ENCODE measurements at places on chromosomes 7 and 10.

GRCh38 chr7:45108863-45109262, 2.6 kb downstream of the TBRG4 start:
- no peak for DNase-seq

DNA sequence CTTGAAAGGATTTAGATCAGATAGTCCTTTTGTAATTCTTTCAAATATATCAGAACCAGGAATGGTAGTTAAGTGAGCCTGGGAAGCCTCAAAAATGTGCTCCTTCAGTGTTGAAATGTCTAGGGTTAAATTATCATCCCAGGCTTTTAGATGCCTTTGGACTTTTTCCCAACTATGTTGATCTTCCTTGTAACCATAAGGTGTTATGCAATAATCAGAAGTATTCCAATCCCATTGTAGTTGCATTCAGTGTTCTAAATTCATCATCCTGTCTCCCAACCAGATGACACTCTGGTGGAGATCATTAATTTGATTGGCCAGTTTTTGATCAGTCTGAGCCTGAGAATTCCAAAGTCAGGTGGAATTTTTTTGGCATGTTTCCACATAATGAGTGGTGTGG, 35.1 kb upstream of the AKR1C2 start:
- DNase-seq = no peak

GRCh38 chr7:85290269-85290668, 103.4 kb upstream of the SEMA3D start:
- no peak for DNase-seq

DNA sequence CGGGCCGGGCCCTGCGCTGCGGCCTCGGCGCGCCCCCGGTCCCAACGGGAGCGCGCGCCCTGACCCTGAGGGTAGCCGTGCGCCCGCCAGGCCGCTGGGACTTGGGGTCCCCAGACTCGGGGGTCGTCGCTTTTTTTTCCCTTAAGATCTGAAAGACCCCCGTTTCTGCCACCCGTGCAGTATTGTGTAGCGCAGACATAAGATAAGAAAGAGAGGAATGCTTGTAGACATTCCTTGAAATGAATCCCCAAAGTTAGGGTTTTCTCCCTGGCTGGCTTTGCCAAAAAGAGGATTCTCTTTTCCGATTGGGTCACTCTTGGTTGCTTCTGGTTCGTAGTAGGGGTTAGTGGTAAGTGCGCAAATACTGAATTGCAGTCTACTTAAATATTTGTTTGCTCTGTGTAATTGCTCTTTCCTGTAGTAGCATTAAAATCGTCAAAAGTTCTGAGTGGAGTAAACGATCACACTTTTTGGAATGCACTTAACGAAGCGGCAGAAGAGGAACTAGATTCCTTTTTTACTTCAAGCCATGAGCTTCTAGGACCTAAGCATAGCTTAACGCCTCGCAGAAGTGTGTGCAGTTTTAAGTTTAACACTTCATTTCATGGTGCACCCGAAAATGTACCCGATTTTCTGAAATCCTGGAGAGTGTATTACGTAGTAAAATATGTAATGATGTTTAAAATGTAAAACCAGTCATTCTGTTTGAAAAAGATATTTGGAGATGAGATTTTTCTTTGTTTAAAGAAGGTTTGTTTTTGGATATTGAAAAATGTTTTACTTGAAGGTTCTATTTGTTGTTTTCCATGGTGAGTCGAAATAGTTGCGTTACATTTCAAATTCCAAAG, 1.3 kb downstream of the CUL1 start:
- DNase-seq = no peak

- DNase-seq = no peak
These were observed 106.0 kb upstream of the ZNF32 start for GRCh38 chr10:43754569-43755260.

- no peak for DNase-seq
These were observed 573.0 kb upstream of the IGFBP3 start for GRCh38 chr7:46494028-46494427.

GRCh38 chr10:132535065-132535651, 2.4 kb upstream of the INPP5A start:
- no peak for DNase-seq
